ENCODE measurements at places on chromosomes 2 and 18.

GRCh38 chr2:160494201-160494644 is 616 bp upstream of the RBMS1 start:
- DNase-seq = no peak

DNA sequence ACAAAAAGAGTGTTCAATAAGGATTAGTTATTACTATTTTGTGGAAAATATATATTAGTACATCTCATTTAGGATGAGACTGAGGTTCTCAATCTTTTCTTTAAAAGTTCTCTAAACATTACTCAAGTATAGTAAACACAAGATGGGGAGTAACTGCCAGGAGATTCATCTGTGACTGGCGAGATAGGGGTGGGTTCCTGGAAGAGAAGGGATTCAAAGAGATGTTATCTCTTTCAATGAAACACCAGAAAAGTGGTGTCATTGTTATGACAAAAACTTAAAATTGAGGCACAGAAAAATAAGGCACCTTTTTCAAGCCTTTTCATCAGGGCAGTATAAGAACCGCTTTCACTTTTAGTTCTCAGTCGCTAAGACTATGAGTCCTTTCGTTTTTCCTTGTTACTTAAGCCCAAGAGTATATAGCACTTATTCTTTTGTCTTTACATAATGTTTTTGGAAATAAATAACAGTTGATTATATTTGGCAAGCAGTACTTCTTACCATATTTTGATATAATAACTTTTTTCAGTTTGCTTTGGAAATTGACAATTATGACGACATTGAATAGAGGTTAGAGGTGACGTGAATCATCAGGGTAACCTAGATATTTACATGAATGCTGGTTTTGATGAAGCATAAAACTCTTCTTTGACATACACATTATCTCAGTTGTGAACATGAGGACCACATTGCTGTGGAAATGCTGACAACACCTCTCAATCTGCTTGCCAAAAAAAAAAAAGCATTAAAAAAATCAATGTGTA is 393.9 kb upstream of the TCF4 start:
- DNase-seq = no peak

- DNase-seq = no peak
Measured at GRCh38 chr2:44933434-44933951, 8.0 kb upstream of the SIX3 start.

DNA sequence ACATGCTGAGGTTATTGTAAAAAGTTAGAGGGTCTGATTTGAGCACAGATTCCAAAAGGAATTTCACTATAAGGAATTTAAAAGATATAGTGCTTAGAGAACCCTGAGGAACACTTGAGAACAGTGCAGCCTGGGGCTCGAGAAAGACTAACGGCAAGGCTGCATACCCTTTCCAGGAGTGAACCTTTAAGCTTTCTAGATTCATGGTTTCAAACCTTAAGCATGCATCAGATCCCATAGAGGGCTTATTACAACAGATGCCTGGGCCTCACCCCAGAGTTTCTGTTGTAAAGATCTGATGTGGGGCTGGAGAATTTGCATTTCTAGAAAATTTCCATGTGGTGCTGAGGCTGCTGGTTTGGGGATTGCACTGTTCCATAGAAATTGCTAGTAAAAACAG is 90.5 kb upstream of the IL1R2 start:
- DNase-seq = no peak

GRCh38 chr2:28510184-28510583 is 14.3 kb downstream of the PLB1 start:
- no peak for DNase-seq

DNA sequence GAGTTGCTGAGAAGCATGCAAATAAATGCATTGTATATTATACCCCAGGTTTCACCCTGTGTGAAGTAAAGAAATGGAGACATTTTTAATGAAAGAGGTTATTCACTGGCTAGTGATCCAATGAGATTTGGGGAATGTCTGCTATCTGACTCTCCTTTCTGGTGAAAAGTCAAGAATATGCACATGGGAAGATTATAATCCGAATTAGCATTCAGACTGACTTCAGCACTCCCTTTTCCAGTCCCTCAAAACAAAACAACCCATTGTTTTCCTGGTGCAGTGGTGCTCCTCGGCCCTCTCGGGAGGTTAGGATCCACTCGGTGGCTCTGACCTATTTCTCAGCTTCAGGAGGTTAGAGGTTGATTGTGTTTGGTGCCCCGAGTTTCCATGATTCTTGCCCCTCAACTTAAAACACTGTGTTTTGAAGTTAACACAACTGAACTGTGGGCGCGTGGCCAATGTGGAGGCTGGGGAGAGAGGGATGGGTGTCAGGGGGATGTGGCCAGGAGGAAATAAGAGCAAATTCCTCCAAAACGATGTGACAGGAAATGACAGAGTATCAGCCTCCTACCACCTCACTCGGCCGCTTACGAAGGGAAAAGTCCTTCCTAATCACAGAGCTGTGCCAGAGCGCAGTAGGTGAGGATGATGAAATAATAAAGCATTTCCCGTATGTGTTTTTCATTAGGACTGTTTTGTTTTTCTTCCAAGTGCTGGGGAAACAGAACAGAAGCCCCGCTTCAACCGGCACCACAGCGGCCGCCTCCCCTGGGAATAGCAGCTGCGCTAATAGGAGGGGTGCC is 440.1 kb downstream of the MTX2 start:
- DNase-seq = no peak

DNA sequence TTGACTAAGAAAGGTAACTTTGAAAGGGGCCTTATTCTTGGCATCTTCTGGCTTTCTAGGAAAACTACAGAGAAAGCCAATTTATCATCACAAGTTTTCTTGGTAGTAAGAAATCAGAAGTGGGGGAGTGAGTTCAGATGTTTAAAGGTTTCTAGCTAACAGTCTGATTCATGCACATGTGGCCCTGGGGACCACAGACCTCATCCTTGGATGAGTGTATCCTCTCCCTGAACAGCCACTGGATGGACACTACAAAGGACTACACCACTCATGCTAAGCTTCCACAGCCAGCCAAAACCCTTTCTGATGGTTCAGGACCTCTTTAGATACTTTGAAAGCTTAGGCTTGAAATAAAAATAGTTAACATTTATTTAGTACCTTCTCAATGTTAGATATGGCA is 218.3 kb upstream of the STK17B start:
- no peak for DNase-seq

DNA sequence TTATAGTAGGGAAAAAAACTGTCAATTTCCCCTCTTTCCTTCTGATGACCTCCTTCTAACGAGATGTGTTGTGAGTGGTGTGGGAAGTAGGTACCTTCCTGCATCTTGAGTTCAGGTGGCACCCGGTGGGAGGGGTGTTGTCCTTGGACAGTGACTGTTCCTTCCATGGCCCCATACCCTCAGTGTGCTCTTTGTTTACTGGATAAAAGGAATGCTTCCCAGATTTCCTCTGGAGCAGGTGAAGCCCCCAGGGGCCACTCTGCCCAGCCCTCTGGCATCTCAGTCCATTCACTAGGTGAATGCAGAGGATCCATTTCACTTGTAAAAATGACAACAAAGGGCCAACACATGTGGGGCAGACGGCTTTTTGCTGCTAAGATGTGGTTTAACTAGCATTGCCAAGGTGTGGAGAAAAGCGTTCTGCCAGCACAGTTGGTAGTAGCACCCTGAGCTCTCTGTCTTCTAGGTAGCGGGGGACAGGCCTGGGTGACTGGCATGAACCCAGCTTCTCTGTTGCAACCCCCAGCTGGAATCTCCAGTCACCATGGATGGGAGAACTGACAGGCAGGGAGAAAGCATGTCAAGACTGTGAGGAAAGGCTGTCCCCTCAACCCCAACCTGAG is 6.9 kb downstream of the GDF7 start:
- no peak for DNase-seq

- DNase-seq = no peak
Measured at GRCh38 chr2:101859604-101860003, 132.2 kb upstream of the IL1R2 start.

GRCh38 chr2:5699963-5700362 is 7.8 kb downstream of the SOX11 start:
- no peak for DNase-seq

- DNase-seq = no peak
Measured at GRCh38 chr18:3281456-3282400, 19.8 kb downstream of the MYL12B start.

DNA sequence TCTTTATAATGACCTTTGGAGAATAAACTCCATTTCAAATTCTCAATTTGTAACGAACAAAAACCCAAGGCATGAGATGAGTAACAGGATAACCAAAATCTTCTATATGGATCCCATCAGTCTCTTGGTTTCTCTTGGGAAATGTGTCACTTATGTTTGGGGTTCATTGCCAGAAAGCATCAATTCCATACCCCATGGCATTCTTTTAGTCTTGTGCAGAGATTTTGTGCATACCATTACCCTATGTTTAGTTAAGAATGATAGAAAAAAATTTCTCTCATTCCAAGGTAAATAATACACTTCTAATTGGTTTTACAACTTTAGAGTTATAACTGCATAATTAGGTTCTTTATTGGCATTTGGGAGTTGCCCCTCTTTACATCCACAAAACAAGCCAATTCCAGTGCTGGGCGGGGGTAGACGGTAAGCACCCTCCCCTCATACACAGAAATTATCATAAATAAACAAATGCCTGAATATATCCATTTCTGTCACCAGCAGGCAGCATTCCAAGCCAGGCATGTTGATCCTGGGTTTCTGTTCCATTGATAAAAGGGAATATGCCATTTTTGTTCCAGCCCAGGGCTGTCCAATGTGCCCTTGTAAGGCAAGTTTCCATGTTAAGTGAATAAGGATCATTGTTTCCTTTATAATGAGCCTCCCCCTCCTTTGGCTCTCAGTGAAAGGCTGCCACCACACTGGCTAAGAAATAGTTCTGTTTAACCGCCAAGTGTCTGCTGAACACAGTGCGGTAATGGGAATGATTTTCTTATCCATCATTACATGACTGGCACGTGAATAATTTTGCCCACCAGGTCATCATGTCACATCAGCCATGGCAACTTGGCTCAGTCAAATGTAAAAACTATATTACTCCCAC is 680.1 kb upstream of the ZEB2 start:
- DNase-seq = no peak

DNA sequence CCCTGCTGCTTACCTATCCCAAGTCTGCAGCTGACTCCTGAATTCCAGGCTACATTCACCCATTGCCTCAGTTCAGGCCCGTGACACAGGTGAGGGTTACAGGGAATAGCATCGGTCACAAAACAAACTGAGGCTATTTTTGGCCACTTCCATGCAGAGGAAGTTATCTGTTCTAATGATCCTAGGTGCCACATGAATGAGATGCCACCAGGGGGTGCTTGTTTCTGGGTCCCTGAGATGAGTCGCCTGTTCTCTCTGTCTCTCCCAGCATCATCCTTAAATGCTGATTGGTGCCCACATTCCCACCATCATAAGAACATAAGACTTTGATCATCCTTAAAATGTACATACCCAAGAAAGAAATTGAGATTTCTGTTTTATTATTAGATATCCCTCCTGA is 119.0 kb upstream of the CELF4 start:
- no peak for DNase-seq

DNA sequence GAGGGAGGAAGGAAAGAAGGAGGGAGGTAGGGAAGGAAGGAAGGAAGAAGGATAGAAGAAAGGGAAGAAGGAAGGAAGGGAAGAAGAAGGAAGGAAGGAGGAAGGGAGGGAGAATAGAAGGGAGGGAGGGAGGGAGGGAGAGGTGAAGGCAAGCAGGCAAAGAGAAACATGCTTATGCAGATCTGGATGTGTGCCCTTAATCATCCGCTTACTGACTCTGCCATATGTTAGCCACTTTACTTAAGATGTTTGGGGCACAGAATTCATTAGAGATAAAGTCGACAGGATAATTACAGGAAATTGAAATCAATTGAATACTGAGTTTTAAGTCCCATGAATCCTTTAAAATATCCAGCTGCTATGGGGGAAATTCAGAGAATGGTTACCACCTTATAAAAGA is 334.2 kb downstream of the GRB14 start:
- no peak for DNase-seq

- DNase-seq = no peak
Measured at GRCh38 chr2:127561371-127561770, 25.9 kb downstream of the MYO7B start.

DNA sequence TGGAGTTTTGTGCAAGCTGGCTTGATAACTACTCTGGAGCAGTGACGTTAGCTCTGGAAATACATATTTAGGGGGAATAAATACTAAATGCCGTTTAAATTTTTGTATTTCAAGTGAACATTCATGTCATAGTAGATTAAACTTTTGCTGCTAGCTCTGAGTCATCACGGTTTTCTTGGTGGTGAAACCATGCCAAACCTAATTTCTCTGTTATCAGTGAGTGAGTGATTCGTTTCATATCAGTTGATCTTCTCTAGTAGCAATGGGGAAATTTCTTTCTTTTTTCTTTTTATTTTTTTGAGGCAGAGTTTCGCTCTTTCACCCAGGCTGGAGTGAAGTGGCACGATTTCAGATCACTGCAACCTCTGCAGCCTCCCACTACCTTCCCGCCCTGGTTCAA is 211.1 kb downstream of the PTPRM start:
- no peak for DNase-seq

DNA sequence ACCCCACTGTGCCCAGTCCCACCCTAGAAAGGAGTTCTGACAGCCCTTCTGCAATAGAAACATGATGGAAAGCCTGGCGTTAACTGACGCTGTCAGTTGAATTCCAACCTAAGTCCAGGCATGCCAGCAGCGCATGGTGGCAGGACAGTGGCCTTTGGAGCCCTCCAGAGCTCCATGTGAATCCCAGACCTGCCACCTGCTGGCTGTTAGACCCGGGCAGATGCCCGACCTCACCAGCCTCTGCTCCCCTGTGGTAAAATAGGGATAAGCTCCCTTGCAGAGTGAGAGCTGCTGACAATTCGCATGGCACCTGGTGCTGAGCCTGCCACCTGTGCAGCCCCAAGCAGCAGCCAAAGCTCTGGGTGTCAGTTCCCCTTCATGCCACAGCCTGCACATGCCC is 138.6 kb downstream of the LOXHD1 start:
- no peak for DNase-seq

DNA sequence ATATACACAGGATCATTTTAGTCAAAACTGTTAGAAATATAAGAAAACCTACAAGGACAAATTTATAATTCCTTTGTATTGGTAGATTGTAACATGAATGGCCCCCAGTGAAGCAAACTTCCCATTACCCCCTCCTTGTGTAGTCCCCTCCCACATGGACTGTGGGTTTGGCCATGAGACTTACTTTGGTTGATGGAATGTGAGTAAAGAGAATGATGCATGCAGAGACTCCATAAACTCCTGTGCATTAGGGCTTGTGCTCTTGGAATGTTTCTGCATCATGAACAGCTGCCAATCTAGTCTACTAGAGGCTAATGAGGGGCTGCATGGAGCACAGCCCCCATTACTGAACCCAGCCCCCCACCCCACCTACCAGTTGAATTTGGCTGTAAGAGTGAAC is 8.3 kb upstream of the TGFA start:
- no peak for DNase-seq

- no peak for DNase-seq
Measured at GRCh38 chr2:116073731-116074130, 1631.3 kb downstream of the DPP10 start.

Data from cortex of kidney (tissue), 1 donor.